ENCODE measurements at places on chromosomes 3 and 15. TPM values are rescaled to one million over a fixed set of nuclear protein-coding genes. Genes with fewer than 3 reads are reported as not detected.

KY gene
- 3.4 TPM for polyA plus RNA-seq

GPR156 gene
- not detected for polyA plus RNA-seq

- DNase-seq: no peak
These were observed 19.7 kb downstream of the BLOC1S6 start for GRCh38 chr15:45606841-45607240.

ADPRH gene
- polyA plus RNA-seq: 7.9 TPM

DNA sequence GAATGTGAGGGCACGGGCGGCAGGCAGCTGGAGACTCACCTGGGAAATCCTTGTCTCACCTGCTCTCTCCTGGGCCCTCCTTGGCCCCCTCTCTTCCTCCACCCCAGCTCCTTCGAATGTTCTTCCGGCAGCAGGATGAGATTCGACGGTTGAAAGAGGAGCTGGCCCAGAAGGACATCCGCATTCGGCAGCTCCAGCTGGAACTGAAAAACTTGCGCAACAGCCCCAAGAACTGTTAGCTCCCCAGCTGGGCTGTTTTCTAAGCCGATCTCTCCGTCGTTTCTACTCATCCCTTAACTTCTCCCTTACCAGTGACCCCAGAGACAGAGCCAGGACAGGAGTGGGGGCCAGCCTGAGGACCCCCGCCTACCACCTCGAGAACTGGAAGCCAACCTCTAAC, 95.0 kb downstream of the ANP32A start:
- DNase-seq: peak; percentile 70

DNA sequence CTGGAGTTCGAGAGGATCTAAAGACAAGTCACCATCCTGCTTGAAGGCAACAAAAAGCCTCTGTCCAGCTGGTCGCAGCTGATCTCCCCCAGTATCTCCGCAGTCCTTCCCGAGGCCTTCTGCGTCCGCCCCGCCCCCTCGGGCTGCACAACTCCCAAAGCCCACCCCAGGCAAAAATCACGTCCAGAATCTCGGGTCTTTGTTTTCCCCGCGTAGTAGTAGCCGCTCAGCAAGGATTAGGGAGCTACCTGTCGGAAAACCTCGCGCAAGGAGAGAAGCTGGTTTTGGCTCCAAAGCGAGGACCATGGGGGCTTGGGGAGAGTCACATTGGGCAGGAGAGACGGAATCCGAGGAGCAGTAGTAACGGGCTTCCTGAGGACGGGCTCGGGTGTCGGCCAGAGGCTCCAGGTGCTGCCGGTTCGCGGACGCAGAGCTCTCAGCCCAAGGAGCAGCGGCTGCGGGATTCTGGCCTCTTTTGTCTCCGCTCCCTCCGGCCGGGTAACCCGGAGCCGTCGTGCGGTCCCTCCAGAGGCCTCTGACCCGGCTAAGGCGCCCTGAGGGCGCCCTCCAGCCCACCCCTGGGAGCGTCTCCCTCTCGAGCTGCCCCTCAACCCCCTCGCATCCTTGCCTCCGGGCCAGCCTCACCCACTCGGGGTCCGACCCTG, 401 bp downstream of the ZSCAN29 start:
- DNase-seq: peak; percentile 20

FETUB gene
- not detected for polyA plus RNA-seq

SENP2 gene
- polyA plus RNA-seq: 7.9 TPM

DNA sequence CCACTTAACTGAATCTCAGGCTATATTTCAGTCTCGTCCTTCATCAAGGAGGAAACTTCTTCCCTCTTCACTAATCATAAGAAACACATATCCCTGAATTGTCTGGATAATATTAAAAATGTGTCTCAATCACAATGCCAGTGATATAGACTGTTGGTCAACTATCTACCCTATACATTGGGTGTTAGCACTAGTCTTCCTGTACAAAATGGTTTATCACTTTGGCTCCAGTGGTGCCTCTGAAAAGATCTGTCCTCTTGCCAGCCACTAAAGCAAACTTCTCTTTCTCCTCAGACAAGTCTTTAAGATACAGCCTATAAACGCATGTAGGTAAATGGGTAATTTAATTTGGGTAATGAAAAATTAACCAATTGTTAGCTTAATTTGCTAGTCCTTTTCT, 156.6 kb downstream of the MECOM start:
- DNase-seq: no peak

TTLL13 gene
- 0.44 TPM for polyA plus RNA-seq

GRCh38 chr3:113802795-113803455, 35.7 kb upstream of the GRAMD1C start:
- DNase-seq: no peak

GRCh38 chr15:96504371-96504770, 173.9 kb downstream of the NR2F2 start:
- no peak for DNase-seq

GRCh38 chr15:63301088-63301487, 23.7 kb downstream of the APH1B start:
- no peak for DNase-seq

DNA sequence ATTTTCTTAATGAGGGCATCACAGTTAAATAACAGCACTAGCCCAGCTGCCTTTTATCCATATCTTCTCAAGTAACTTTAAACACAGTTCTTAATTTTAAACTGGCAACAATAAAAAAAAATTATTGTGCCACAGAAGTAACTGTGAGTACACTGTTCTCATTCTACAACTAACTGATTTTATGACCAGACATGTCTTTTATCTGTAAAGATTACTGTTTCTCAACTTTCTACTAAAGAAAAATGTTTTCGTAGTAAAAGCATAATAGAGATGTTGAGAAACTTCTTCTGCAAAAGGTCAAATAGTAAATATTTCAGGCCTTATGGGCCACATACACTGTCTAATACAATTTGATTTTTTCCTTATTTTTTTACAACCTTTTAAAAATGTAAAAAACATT, 32.0 kb downstream of the PLOD2 start:
- no peak for DNase-seq

- no peak for DNase-seq
These were observed 9.5 kb downstream of the MAPK6 start for GRCh38 chr15:52028431-52029093.

B3GNT5 gene
- 1.7 TPM for polyA plus RNA-seq

DNA sequence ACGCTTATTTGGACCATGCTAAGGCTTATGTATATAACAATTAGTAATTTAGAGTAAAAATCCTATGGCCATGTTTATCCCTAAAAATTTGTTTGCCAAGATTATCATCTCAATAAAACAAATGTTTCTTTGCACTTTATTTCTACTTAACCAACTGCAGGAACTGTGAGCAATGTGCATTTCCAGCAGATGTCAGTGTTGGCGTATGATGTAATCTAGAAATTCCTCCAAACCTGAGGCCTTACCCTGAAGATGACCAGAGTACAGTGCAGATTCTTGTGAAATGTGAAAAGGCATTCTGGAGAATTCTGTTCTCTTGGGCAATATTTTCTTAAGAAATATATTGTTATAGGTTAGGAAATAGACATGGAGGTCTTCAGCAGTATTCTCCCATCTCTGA, 205.9 kb downstream of the MBNL1 start:
- no peak for DNase-seq

DNA sequence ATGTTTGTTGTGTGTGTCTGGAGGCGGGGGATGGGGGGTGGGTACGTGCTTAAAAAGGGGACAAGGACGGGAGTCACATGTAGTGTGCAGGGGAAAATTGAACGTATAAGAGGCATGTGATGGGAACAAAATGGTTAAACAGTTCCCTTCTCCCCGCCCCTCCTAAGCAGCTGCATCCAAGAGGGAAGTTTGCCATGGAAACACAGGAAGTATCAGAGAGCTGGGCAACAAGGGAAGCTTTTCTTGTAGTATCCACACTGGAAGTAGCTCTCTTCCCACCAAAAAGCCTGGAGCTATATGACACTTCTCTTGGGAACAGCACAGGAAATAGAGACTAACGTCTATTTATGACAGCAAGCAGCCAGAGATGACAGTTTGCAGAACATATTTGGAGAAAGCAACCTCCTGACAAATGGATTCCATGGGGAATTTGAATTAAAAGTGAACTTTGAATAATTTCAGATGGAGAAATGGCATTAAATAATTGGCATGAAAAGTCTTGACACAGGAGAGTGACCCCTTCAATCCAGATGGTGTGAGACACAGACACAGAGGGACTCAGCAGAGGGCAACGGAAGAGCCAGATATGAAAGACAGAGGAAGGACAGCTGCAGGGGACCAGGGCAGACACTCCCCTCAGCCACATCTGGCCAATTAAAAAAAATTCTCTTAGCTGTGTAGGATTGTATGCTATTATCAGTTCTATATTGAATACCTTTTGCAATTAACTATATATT, 294.2 kb upstream of the TBL1XR1 start:
- peak; percentile 63 for DNase-seq

AP3S2 gene
- 16.8 TPM for polyA plus RNA-seq

- no peak for DNase-seq
These were observed 112.2 kb downstream of the OXNAD1 start for GRCh38 chr3:16377196-16377595.

EPB42 gene
- polyA plus RNA-seq: not detected

GRCh38 chr3:42247576-42248027, 18.4 kb downstream of the CCK start:
- peak; percentile 57 for DNase-seq

- DNase-seq: no peak
These were observed 169.4 kb downstream of the TBC1D2B start for GRCh38 chr15:77907824-77908751.

Measured in heart right ventricle (tissue), 16 donors.